ENCODE measurements at places on chromosomes 4 and X.

- DNase-seq = peak; percentile 96
Observed at GRCh38 chr4:145732895-145733880, 53.2 kb downstream of the C4orf51 start.

GRCh38 chr4:54099287-54099747 is 646 bp upstream of the GSX2 start:
- DNase-seq = peak; percentile 63

DNA sequence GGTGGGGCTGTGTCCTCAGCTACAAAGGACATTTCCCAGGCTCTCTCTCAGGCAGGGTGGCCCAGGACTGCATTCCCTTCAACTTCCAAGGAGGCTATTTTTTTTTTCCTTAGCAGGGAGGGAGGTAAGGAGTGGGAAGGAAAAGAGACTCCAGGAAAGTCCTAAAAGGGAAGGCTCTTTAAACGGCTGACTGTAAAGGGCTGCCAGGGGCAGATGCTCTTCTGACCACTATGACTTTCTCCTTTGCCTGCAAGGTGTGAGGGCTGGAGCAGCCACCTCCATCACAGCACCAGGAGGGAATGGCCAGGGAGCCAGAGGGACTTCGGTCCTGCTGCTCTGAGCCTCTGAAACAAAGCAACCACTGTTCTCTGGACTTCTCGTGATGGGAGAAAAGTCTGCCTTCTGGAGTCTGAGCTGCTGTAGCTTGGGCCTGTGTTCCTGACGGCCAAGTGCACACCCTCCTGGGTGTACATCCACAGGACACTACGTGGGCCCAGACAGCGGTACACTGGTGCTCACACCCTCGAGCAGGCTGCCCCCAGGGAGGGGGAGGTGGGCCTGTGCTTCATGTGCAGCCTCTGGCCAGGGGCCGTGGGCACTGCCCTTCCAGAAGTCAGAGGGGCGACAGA is 17.9 kb downstream of the NAT8L start:
- peak; percentile 54 for DNase-seq

DNA sequence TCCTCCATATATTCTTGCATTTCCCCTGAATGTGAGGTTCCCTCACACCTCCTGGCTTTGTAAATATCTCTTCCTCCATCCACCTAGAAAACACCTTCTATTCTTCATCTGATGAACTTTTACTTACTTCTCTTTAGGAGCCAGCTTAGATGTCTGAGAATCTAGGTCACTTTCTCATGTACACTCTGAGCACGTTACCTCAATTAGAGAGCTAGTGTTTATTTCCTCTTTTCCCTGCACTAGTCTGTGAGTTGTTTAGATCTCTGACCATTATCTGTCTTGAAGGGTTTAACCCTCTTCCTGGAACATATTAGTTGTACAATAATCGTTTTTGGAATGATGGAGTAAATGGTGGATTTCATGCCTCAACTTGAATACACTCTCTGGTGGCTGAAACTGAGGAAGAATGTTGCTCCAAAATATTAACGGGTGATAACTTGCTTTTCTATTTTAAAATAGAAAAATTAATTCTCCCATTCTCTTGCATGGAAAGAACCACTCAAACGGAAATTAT is 8.5 kb upstream of the NEIL3 start:
- DNase-seq = no peak

DNA sequence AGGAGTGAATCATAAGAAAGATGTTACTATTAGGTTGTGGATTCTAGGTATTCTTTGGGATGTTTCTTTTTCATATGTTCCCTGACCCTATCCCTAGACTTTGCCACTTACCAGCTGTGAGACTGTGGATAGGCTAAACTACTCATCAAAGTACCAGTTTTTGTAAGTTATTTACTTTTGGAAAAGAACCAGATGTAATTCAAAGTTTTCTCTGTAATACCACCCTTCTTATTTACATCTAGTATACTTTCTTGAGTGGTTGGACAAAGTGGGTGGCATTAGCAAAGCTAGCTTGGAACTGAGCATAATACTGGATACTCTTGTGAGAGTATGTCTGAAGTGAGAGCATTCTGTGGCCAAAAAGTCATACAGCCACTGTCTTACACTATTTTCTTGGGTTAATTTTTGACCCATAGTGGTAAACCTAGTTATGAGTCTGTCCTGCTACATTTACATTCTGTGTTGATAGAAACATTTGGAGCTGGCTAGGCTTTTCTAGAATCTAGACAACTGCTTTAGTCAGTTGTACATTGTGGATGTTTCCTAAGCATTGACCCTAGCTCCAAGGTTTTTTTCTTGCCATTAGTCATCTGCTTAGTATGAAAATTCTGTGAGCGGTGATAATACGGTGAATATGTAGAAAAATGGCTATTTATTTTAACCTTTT is 41.7 kb downstream of the KDM6A start:
- no peak for DNase-seq

DNA sequence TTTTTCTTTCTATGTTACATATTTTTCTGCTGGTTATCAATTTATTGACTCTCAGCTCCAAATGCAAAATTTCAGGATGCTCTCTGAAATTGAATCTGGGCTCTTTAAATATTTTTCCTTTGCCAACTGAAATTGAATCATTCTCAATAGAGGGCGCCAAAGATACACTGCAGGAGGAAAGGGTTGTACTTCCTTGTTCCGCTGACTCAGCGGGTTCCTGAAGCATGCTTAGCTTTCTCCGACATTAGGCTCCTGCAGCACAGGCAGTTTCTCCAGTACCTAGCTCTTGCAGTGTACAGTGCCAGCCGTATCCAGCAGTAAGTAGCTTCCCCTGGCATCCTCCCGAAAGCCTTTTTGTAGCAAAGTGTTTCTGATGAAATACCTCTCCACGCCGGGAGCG is 28.8 kb upstream of the CFAP47 start:
- DNase-seq = peak; percentile 22

GRCh38 chrX:7637066-7637465 is 205.9 kb upstream of the VCX start:
- no peak for DNase-seq

- DNase-seq = no peak
Observed at GRCh38 chr4:16819652-16820051, 78.8 kb downstream of the LDB2 start.

GRCh38 chr4:105140684-105141490 is 5.8 kb upstream of the TET2 start:
- DNase-seq = peak; percentile 40

GRCh38 chr4:98903963-98904362 is 25.0 kb downstream of the EIF4E start:
- no peak for DNase-seq

GRCh38 chr4:1988327-1988724 is 20.4 kb downstream of the NELFA start:
- DNase-seq = no peak

DNA sequence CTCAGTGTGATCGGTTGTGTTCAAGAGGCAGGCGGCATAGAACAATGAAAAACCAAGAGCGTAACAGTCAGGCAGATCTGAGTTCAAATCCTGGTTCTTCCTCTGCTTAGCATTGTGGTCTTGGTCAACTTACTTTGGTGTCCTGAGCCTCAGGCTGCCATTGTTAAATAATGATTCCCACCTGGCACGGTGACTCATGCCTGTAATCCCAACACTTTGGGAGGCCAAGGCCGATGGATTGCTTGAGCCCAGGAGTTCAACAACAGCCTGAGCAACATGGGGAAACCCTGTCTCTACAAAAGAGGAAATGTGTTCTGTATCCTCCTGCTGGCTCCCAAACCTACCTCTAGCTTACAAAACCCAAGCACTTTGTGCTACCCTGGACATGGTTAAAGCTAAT is 129.0 kb upstream of the STX18 start:
- no peak for DNase-seq

DNA sequence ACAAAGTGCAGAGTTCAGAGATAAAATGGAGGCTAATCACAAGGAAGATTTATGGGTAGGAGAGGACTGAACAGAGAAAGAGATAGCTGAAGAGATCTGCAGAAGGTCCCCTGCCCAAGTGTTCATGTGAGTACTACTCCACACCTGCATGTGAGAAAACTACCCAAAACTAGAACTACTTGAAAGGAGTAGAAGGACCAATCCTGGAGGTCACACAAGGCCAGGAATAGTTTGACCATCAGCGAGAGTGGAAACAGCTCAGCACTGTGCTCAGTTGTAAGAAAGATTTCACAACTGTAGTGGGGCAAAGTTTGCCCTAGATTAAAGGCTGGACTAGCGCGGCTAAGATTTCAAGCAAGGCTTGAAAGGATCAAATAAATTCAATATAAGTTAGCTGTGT is 422.7 kb upstream of the LCORL start:
- no peak for DNase-seq

- no peak for DNase-seq
Observed at GRCh38 chr4:20194123-20195013, 57.3 kb upstream of the SLIT2 start.

GRCh38 chrX:2474280-2474962 is 26.4 kb downstream of the DHRSX start:
- DNase-seq = no peak

GRCh38 chr4:168098248-168098717 is 5.9 kb downstream of the ANXA10 start:
- no peak for DNase-seq

GRCh38 chr4:1683261-1683735 is 815 bp downstream of the FAM53A start:
- no peak for DNase-seq

- DNase-seq = peak; percentile 39
Observed at GRCh38 chr4:150366487-150366999, 215.4 kb upstream of the MAB21L2 start.

- DNase-seq = no peak
Observed at GRCh38 chr4:156799121-156799589, 172.4 kb downstream of the PDGFC start.

- no peak for DNase-seq
Observed at GRCh38 chr4:76233083-76233482, 18.4 kb upstream of the FAM47E start.

Data from H7 (cell line).